ENCODE measurements at places on chromosomes 7 and 10.

DNA sequence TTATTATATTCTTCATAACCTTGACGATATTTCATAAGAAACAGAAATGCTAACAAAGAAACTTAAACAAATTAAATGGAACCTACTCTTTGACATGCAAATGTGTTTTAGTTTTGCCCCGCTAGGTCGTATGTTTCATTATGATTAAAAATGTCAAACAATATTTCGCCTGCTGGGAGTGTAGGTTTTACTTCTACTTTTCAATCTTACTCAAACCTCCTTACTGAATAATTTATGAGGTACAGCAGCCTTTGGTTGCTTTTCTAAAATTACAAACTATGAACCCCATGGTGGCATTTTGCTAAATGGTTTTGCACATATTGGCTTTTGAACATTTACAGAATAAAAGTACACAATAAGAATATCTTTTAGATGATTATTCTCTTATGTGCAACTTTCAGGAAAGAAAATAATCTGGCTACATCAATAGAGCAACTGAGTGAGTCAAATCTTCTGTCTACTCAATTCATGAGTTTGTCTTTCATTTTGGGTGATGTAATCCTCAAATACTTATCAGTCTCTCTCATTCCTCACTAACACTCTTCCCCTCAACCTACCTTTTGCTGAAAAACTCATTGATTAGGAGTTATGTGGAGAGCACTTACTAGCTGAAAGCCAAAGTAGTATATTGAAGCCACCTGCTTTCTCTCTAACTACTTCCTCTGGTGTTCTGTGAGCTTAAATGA lies 1226.4 kb downstream of the XPNPEP1 start:
- ATAC-seq, result no peak

DNA sequence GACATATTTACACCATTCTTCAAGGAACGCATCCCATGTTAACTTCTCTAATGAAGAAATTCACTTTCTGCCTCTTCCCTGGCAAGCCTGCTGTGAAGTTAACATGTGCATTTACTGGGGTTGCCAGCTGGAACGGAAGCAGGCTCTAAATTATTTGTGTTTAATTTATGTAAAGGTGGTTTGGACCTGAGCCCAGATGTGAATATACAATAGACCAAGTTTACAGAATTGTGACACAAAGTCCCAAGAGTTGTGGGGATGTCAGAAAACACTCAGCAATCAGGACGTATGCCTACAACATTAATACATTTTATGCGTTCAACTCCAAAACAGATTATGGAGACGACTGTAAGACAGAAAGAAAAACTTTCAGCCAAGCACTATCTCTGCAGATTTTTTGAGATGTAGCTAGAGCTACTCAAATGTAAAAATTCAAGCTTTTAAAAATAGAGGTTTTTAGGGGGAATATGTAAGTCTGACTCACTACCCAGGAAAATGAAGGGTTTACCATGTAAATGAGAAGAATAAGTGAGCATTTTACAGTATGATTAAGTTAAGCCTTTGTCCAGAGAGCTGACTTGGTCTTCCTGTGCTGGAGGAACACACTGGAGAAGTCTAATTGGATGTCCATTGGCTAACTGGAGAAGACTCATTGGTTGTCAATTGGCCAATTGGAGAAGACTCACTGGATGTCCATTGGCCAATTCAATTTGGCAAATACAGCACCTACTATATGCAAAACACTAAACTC lies 19.5 kb downstream of the NRP1 start:
- no peak for ATAC-seq

DNA sequence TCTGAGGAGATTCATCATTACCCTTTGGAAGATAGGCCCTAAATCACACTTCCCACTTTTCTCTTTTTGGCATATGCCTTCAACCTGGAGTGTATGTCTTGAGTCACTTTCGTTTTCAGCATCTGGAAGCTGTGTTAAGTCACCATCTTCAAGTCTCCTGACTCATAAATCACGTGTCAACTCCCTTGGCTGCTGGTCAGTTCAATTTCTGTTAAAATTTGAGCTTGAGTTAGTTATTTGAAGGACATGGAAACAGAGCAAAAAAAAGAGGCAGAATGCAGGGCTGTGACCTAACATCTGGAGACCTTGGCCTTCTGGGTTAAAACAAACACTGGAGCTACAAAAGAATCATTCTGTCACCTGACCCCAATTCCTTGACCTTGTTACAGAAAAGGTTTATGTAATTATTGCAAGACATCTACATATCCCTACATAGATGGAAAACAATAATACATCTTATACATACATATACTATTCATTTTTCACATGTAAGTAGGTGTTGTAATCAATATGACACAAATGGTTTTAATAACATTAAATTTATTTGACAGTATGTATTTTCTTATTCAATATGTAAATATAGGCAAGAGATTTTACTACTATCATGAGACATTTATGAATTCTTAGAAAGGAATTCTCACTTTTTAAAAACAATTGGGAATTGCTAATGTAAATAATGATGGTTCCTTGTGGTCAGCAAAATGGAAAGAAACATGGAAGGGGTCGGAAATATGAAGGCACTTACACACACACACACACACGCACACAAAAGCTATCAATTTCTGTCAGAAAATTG lies 169.7 kb upstream of the PHYHIPL start:
- ATAC-seq, result no peak

DNA sequence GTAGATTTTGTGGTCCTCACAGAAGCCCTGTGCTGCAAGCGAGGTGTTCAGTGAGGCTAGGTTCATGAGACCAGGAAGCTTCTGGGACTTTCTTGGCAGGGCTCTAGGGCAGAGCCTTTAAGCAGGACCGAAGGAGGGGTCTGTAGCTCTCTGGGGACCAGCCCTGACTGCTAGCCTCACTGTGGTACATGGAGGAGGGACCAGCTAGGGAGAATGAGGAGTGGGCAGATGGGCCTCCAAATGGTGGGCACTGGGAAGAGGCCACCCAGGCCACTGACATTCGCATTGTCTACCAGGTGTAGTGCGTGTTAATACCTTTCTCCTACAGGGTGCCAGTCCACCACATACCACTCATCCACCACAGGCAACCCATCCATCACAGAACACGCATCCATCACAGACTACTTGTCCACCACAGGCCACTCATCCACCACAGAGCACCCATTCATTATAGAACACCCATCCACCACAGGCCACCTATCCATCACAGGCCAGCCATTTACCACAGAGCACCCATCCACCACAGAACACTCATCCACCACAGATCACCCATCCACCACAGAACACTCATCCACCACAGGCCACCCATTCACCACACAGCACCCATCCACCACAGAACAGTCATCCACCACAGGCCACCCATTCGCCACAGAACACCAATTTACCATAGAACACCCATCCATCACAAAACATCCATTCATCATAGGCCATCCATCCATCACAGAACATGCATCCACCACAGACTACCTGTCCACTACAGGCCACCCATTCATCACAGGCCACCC lies 31.6 kb upstream of the ZNF488 start:
- ATAC-seq, result no peak

DNA sequence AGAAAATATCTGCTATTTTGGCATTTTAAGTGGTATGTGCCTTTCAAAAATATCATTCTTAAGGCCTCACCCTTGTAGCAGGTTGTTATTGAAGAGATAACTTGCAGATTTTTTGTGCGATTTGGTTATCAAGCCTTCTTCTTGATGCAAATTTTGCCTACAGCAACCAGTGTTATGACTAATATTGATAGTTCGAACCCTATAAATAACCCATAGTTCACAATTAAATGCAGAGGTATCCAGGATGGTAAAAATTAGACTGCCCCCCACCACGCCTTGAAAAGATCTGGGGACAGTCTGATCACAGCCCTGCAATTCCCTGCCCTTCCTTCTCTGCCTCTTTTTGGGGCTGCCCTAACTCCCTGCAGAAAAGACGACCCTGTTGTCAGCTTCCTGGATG lies 28.4 kb upstream of the RAPGEF5 start:
- ATAC-seq, result no peak

DNA sequence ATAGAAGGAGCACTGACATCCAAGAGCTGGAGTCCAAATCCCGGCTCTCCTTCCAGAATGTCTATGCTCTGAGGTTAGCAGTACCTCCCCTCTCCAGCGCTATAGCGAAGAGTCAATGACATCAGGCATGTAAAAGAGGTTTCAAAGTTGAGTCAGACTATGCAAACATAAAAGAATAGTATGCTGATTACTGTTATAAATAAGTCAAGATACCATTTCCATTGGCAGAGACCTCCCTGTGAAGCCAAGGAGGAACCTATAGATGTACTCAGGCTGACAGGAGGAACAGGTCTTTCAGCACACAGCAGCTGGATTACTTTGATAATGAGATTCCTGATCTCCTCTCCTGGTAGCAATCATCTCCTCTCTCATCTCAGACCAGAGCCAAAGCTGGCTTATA lies 103.9 kb upstream of the EFCAB10 start:
- no peak for ATAC-seq

DNA sequence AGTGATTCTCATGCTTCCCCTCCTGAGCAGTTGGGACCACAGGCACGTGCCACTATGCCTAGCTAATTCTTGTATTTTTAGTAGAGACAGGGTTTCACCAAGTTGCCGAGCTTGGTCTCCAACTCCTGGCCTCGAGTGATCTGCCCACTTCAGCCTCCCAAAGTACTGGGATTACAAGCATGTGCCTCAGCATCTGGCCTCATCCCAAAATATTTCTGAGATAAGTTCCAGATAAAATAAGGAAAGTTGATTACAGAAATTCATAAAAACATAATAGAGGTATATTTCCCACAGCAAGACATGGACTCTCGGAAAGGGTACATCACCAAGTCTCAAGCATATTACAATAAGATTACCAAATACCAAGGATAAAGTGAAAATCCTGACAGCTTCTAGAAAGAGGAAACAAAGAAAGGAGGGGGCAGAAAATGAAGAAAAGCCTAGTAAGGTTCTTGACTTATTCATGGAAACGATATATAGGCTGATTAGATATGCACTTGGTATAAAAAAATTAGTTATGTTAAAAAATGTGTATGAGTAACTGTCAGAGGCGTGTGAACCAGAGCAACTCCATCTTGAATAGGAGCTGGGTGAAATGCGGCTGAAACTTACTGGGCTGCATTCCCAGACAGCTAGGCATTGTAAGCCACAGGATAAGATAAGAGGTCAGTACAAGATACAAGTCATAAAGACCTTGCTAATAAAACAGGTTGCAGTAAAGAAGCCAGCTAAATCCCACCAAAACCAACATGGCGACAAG lies 35.0 kb downstream of the IQUB start:
- no peak for ATAC-seq

DNA sequence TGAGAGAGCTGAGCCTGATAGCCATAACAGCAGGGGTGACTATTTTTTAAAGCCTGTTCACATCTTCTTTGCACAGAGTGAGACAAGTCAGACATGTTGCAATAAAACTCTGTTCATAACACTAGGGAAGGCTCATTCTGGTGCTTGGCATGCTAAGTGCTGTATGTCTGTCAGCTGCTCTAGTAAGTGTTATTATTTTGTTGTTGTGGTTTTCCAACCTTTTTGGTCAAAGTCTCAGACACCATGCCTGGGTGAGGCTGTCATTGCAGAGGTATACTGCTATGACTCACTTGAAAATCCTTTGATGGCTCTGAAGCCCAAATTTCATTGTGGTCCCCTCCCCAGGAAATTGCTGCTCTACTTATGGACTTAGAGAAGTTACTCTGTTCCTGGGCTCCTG lies 129.7 kb downstream of the ADRA2A start:
- no peak for ATAC-seq

- ATAC-seq, result no peak
Measured at GRCh38 chr10:25191162-25191895, 16.5 kb downstream of the GPR158 start.

DNA sequence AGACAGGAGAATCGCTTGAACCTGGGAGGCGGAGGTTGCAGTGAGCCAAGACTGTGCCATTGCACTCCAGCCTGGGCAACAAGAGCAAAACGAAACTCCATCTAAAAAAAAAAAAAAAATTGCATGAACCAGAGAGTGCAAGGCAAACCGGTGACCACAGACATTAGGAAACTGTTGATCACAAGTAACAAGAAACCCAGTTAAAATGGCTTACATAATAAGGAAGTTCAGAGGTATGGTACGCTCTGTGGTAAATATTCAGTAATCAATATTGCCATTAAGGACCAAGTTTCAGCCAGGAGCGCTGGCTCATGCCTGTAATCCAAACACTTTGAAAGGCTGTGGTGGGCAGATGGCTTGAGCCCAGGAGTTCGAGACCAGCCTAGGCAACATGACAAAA lies 9.2 kb upstream of the NT5C2 start:
- no peak for ATAC-seq

GRCh38 chr10:90621577-90621976 lies 236.3 kb downstream of the HTR7 start:
- no peak for ATAC-seq

DNA sequence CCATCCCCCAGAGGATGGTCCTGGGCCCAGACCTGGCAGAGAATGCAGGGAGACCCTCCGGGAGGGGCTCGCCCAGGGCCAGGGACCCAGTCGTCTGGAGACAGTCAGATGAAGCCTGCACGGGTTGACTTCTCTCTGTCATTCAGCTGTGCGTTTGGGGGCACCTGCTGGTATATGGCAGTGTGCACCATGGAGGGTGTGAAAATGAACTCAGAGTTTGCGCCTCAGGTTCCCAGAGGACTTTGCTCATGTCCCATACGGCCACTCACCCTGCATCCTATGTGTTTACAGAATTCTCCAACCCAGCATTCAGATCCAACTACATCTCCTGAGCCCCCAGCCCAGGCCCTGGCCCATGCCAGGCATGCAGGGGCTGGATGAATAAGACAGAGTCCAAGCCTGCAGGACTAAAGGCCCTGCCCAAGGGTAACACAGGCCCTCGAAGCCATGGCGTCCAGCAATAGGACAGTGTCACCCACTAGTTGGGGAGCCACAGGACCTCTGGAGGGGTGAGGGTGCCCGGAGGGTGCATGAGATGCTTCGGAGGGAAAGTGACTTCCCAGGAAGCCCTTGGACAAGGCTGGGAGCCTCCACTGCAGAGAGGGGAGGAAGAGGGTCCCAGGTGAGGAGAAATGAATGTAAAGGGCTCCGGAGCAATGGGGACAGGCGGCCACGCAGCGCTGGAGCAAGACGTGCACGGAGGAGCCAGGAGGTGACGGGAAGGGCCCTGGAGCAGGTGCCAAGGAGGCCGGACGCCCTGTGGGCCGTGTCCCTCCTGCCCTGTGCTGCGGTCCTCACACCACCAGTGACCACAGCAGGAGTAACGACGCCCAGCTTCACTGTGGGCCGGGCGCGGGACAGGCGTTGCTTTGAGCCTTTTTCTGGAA lies 36.3 kb downstream of the CALML3 start:
- ATAC-seq, result no peak

- ATAC-seq, result peak; percentile 69
Measured at GRCh38 chr7:20236790-20237189, 19.6 kb upstream of the MACC1 start.

DNA sequence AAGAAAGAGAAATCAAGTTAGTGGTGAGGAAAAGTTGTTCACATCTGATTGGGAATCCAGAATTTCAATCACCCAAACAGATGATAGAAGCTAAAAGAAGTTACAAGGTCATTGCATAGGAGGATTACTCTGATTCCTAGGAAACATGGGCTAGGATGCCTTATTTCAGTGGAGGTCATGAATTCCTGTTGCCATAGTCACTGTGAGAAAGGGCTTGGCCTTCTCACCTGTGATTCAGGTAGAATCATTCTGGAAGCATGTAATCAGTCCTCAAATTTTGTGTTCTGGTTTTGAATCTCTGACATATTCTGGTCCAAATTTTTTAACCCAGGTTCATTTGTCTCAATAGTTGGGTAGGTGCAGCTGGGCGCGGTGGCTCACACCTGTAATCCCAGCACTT lies 4.3 kb upstream of the NUB1 start:
- no peak for ATAC-seq
